Mesothelial cell of epicardium (in vitro differentiated cells): ENCODE measurements at places on chromosomes 11 and 22.

DNA sequence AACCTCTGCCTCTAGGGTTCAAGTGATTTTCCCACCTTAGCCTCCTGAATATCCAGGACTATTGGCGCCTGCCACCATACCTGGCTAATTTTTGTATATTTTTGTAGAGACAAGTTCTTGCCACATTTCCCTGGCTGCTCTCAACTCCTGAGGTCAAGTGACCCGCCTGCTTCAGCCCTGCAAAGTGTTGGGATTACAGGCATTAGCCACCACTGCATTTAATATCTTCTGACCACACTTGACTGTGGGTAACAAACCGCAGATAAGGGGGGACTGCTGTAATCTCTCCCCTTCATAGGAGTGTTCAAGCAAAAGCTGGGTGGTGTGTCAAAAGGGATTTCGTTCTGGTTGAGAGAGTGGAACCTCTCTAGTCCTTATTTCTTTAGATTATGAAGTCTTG is 53.4 kb downstream of the GRAMD1B start:
- H3K4me3 ChIP-seq = no peak overlapping the region
- no peak overlapping the region for H3K27ac ChIP-seq
- H3K36me3 ChIP-seq = no peaks in the 10 kb centered on the region

GRCh38 chr11:57357856-57358255 is 19.7 kb downstream of the P2RX3 start:
- no peak for DNase-seq
- H3K36me3 ChIP-seq = no peaks in the 10 kb centered on the region
- no peak overlapping the region for H3K27ac ChIP-seq
- no peak overlapping the region for H3K4me3 ChIP-seq

DNA sequence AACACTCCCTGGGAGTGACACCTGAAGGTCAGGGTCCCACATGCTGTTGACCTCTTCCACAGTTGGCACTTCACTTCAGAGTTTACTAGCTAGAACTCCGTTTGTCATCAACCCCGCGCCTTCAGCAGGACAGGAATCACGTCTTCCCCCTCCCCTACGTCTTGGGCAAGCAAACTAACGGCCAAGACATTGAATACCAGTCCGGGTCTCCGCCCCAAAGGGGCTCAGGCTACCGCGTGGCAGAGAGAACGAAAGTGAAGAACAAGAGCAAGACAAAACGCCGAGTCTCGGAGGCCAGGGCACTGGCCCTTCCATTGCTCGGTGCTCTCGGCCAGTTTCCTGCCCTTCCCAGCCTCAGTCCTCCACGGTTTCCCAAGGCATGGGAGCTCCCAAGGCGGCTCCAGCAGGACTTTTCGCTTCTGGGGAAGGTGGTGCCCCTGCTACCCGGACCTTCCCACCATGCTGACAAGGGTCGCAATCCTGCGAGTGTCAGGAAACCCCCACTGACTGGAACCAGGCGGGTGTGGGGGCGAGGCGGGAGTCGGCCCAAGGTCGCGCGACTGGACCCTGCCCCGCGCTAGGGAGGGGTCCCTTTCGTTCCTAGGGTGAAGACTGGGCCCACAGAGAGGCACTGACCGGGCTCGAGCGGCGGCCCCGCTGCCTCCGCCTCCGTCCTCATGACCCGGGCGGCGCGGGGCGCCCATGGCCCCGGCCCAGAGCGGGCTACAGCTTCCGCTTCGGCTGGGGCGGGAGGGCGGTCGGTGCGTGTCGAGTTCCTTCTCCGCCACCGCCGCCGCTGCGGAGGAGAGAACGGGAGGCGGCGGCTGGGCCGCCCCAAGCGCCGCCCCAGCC is at the start of gene GUCD1:
Gene GUCD1 (minus strand): TSS at position 826 of the 852 bp plus-strand sequence. CDS start 147 bp downstream, at position 679.
- H3K4me1 ChIP-seq = peaks cover 38% of the 10 kb centered on the region
- no peaks in the 10 kb centered on the region for H3K27me3 ChIP-seq
- H3K36me3 ChIP-seq = peaks cover 10% of the 10 kb centered on the region
- peak within 1 kb of the TSS; percentile 91 for H3K4me3 ChIP-seq
- peak within 1 kb of the TSS; percentile 99 for H3K27ac ChIP-seq

DNA sequence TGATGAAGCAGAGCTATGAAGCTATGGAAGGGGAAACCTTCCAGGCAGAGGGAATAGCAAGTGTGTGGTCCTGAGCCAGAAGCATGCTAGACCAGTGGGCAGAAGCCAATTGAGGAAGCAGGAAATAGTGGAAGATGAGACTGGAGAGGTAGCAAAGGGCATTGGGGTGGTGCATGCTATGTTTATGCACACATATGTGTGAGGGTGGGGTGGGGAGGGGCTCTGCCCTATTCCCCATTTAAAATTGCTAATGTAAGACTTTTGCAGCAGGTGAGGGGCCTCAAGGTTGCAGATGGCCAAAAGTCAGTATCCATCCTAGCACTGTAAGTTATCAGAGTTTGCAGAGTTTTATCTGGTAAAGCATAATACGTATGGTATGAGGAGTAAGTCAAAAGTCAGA is 626.6 kb upstream of the KIRREL3 start:
- peaks cover 37% of the 10 kb centered on the region for H3K4me1 ChIP-seq
- no peak overlapping the region for H3K4me3 ChIP-seq
- peaks cover 2% of the 10 kb centered on the region for H3K27me3 ChIP-seq
- no peaks in the 10 kb centered on the region for H3K36me3 ChIP-seq
- no peak overlapping the region for H3K27ac ChIP-seq

DNA sequence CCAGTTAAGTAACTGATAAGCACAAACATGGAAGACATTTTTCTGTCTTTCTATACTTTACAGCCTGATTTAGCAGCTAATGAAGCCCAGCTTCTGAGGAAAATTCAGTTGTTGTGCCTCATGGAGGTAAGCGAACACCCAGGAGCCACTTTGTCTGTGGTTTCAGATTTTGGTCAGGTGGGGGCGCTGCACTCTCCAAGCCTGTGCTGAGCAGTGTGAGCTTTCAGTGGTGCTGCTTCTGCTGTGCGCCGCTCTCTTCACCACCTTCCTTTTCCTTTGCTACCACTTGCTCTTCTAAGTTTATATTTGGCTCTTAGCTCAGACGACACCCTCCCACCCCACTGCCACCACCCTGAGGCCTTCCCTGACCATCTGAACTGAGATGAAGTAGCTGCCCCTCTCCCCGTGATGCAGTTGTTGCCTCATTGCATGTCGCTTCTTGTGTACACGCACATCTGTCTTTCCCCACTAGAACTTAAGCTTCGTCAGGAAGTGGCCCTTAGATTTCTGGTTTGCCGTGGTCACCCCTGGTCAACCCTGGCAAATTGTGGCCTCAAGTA is 14.0 kb downstream of the PSMD13 start:
- no peak overlapping the region for H3K4me3 ChIP-seq
- H3K27ac ChIP-seq = peak overlapping the region; percentile 64
- peaks cover 43% of the 10 kb centered on the region for H3K36me3 ChIP-seq
- no peaks in the 10 kb centered on the region for H3K4me1 ChIP-seq
- DNase-seq = peak; percentile 76
